ENCODE measurements at places on chromosomes 13 and 19.

DNA sequence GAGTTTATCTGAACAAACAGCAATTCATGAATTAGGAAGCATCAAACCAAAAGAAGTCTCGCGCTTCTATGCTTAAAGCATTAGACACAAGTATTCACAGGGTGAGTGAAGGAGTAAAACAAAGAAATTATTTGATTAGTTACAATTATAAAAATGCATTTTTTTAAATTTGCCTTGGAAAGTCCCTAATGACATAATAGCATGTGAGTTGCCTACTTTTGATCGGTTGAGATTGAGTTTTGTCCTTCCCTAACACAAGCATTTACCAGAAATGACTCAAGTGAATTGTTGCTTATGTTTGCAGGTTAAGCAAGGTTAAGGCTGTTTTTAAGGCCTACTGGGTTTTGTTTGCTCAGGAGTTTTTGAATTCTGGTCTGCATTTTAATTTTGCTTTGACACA lies 389 bp upstream of the ZNF649 start:
- DNase-seq: peak; percentile 10

GRCh38 chr13:32121316-32121715 lies 89.7 kb downstream of the FRY start:
- DNase-seq: no peak

DNA sequence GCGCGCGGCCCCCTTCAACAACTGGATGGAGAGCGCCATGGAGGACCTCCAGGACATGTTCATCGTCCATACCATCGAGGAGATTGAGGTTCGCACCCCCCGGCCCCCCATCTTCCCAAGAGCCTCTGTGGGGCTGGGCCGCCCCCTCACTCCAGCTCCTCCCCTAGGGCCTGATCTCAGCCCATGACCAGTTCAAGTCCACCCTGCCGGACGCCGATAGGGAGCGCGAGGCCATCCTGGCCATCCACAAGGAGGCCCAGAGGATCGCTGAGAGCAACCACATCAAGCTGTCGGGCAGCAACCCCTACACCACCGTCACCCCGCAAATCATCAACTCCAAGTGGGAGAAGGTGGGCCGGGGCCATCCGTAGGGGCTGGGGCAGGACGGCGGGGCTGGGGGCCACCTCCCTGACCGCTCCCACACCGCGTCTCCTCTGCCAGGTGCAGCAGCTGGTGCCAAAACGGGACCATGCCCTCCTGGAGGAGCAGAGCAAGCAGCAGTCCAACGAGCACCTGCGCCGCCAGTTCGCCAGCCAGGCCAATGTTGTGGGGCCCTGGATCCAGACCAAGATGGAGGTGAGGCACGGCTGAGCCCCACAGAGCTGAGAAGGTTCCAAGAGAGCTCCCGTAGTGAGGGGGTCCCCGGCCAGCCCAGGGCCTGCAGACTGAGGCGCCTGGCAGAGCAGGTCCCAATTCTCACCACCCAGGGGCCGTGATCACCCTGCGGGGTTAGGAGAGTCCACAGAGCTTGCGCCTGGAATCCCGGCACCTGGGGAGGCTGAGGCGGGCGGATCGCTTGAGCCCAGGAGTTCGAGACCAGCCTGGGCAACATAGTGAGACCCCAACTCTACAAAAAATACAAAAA lies 20.1 kb downstream of the CAPN12 start:
- no peak for DNase-seq

DNA sequence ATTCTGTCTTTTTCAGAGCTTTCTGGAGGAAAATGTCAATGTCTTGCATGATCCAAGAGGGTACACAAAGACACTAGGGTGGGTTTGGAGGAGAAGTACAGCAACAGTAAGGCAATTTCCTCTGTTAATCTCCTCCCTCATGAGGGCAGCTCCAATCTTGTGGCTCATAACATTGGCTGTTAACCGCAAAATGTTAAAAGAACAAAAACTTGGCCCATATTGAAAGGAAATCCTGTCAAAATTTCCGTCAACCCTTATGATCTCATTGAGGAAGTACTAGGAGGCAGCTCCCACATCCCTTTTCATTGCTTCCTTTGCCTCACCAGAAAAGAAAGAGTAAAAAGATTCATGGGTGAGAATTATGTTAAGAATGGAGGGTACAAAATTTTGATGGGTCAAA lies 11.6 kb downstream of the OXGR1 start:
- DNase-seq: peak; percentile 8

DNA sequence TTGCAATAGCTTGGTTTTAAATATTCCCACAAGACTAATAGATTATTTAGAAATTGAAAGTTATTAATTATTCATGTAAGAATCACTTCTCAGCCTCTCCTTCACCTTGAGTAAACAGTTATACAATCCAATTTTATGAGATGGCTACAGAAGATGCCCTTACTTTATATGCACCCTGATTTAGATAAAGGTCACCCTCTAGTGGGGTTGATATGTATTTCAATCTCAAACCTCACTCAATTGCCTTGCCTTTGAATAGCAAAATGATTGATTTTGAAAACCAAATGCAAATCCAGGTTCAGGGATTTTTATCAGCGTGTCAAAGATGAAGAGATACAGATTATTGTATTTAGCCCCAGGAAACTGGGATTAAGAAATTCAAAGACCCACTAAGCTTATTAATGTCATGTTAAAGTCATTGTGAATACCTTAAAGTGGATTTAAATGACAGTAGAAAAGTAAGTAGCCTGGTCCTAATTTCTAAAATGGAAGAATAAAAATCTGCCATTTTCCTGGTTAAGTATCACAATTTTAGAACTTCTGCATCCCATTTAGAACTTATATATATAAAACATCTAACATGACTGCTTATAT lies 305.1 kb downstream of the ITGBL1 start:
- peak; percentile 60 for DNase-seq

DNA sequence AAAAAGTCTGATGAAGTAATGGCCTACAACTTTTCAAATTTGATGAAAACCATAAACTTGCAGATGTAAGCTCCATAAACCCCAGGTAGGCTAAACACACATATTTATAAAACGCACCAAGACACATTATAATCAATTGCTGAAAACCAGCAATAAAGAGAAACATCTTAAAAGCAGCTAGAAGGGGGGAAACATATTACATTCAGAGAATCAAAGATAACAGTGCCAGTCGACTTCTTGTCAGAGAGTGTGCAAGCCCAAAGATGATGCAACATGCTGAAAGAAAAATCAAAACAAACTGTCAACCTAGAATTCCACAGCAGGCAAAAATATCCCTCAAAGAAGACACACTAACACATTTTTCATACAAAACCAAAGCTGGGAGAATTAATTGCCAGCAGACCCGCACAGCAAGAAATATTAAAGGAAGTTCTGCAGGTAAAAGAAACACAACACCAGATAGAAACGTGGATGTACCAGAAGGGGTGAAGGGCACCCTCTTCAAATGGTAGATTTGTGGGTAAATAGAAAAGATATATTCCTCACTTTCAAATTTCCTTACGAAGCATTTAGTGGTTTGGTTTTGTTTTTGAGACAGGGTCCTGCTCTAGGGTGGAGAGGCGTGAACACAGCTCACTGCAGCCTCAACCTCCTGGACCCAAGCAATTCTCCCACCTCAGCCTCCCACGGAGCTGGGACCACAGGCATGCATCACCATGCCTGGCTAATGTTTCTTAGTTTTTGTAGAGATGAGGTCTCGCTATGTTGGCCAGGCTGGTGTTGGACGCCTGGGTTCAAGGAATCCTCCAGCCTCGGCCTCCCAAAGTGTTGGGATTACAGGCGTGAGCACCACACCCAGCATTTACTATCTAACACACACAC lies 16.5 kb upstream of the ATP1A3 start:
- DNase-seq: no peak

DNA sequence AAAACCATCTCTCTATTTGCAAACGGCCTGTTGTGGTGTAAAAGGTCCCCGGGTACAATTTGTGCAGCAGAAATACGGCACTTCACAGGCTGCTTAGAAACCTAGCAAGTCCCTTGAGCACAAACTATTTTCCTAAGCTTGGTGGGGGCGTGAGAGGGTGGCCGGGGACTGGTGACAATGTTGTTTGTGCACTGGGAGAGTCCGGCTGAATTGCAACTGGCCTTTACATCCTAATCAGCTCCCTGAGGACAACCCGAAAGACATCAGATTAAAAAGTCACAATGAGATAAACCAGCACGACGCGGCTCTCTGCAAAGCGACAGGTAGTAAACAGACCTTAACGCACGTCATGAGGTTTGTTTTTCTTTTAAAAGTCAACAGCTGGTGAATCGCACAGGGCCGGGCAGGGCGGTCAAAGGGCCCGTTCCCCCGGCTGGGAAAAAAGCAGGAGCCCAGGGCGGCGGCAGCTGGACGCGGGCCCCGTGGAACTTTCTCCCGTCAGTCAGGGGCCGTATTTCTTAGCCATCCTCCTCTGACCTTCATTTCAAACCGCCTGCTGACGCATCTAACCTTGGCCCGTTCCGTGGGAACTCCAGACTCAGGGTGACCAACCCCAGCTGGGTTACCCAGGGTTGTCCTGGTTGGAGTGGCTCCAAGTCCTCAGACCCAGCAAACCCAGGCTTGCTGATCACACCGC lies 112.3 kb downstream of the GADD45B start:
- no peak for DNase-seq
